Karpas-422 (cell line): ENCODE measurements at places on chromosomes 11 and 22. TPM values are rescaled to one million over a fixed set of nuclear protein-coding genes. Genes with fewer than 3 reads are reported as not detected.

- DNase-seq, result no peak
Measured at GRCh38 chr11:72812604-72812966, 1.6 kb upstream of the ATG16L2 start.

GRCh38 chr11:16013649-16014275, 342.6 kb downstream of the SOX6 start:
- no peak for DNase-seq

GRCh38 chr11:96207459-96208449, 135.2 kb downstream of the MAML2 start:
- DNase-seq, result no peak

DNA sequence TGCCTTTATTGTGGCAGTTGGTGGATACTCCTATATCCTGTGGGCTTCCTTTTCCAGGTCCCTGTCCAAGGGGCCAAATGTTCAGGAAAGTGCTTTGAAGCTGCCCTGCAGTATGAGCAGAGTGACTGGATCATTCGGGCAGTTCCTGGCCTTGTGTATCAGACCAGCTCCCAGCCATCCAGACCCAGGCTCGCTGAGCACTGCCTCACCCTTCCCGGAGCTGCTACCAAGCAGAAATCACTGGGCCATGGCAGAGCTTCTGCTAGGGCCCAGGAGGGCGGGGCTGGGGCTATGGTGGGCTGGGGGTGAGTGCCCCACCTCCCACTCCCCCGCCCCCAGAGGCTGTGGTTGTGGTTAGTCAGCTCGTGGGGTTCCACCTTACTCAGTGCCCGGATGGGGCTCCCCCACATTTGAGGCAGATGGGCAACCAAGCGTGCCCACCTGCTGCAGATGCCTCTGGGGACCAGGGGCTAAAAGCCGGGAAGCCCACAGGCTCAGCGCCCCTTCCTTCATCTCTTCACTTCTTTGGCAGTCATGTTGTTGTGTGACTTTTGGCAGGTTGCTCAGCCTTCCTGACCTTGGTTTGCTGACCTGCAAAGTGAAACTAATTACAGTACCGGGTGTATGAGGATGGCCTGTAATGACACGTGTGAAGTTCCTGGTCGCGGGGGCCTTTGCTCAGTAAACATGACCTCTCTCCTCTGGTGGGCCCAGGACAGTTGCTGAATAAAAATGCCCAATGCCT, 2.1 kb upstream of the LRRC32 start:
- peak; percentile 93 for DNase-seq

GRCh38 chr22:45429981-45430775, 16.7 kb downstream of the RIBC2 start:
- DNase-seq, result no peak

GRCh38 chr11:17811352-17811751, 76.8 kb downstream of the KCNC1 start:
- DNase-seq, result no peak

GRCh38 chr11:94131718-94132115, 3.1 kb downstream of the PANX1 start:
- no peak for DNase-seq

GRCh38 chr11:128520888-128521681, 66.3 kb downstream of the ETS1 start:
- peak; percentile 63 for DNase-seq

- no peak for DNase-seq
Measured at GRCh38 chr22:39369186-39369585, 19.4 kb downstream of the SYNGR1 start.

DNA sequence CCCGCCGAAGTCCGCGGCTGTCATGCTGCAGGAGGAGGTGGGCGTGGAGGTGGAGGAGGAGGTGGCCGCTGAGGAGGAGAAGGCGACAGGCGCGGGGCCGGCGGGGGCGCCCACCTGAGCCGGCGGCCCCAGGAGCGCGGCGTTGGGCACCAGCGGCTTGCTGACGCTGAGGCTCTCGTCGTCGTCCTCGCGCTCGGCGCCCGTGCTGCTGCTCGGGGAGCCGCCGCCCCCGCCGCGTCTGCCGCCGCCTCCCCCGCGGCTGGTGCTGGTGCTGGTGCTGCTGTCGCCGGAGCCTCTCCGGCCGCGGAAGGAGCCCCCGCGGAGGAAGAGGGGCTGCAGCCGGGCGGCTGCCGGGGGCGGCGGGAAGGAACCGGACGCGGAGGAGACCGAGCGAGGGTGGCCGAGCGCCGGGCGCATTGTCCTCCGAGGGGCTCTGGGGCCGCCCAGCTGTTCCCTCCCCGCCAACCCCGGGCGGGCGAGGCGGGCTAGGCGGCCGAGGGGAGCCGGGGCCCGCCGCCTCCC, 388 bp downstream of the TMEM121B start:
- no peak for DNase-seq

DNA sequence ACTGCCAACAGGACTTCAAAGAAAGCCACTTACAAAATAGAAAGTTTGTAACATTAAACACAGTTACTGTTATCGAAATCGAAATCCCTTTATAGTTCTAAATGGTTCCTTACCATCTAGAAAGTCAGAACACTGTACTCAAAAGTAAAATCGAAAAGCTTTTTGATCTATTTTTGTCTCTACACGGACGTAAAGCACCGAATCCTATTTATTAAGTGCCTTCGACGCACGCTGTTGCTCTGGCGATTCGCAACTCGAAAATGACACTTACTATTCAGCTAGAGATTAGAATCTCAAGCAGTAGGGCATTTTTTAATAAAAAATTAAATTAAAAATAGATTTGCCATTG, 78.3 kb downstream of the LARGE1 start:
- no peak for DNase-seq

- DNase-seq, result no peak
Measured at GRCh38 chr11:35165423-35166368, 26.7 kb downstream of the CD44 start.

- DNase-seq, result no peak
Measured at GRCh38 chr11:32332990-32333319, 102.4 kb downstream of the WT1 start.

- no peak for DNase-seq
Measured at GRCh38 chr11:114099392-114100178, 40.1 kb downstream of the ZBTB16 start.

DNA sequence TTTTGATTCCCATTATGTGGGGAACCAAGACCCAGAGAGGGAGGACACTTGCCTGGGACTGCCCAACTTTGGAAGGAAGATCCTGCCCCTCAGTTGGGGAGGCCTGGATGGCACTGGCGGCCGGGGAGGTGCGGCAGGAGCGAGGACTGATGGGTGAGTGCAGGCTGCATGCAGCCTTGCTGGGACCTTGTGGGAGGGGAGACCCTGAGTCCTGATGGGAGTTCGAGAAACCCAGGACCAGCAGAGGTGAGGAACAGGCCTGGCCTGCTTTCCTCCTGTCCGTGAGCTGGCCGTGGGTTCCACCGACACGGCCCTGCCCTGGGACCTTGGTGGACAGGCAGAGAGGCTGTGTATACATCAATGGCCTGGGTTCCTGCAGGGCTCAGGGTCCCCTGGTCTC, 19.3 kb upstream of the SMIM38 start:
- DNase-seq, result no peak

- DNase-seq, result no peak
Measured at GRCh38 chr11:10727146-10727851, 23.7 kb upstream of the CTR9 start.

DNA sequence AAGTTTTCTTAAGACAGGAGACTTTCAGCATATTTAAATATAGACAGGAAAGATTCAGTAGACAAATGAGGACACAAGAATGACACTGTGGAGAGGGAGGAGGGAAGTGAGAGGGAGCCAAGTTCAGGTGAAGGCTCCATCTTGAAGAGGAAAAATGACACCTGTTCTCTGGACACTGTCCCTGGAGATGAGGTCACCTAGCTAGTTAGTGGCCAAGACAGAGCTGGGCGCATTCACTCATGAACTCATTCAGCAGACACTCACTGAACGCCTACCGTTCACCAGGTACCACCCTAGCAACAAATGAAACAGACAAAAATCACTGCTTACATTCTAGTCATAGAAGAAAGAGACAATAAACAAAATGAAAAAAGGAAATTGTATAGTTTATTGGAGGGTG, 103.3 kb upstream of the PARVA start:
- DNase-seq, result no peak

DNA sequence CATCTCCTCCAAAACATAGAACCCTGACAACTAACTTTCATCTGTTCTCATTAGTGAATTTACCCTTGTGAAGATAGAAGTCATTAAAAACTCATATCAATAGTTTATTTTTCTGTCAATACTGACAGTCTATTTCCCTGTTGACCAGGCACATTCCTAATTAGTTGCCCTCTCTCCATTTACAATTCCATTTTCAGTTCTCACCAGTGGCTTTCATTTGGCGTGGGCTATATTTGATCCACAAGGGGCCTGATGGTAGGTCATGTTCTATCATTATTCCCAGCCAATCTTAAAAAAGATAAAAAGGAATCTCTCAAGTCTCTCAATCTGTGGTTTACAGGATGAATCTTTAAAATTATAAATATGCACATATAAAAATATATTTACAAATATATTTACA, 3.9 kb upstream of the AKIP1 start:
- DNase-seq, result peak; percentile 5

- no peak for DNase-seq
Measured at GRCh38 chr22:24952837-24953383, 394 bp downstream of the KIAA1671 start.

DNA sequence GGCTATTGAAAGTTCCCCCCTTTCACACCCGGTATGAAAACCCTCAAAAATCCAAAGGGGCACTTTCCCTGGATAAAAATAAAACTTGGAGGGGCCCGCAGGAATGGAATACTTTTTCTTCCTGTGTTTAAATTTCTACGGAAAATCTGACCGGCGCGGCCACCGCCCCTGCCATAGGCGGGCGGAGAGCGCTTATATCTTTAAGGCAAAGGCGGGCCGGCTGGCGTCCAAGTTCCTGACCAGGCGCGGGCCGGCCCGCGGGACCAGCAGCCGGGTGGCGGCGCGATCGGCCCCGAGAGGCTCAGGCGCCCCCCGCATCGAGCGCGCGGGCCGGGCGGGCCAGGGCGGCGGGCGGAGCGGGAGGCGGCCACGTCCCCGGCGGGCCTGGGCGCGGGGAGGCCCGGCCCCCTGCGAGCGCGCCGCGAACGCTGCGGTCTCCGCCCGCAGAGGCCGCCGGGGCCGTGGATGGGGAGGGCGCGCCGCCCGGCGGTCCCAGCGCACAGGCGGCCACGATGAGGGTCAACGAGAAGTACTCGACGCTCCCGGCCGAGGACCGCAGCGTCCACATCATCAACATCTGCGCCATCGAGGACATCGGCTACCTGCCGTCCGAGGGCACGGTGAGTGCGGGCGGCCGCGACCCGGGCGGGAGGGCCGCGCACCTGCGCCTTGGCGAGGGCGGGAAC, at the start of gene ANO1:
Gene ANO1 (plus strand): TSS at position 223 of the 686 bp plus-strand sequence. CDS start 290 bp downstream, at position 513.
- no peak for DNase-seq

DNA sequence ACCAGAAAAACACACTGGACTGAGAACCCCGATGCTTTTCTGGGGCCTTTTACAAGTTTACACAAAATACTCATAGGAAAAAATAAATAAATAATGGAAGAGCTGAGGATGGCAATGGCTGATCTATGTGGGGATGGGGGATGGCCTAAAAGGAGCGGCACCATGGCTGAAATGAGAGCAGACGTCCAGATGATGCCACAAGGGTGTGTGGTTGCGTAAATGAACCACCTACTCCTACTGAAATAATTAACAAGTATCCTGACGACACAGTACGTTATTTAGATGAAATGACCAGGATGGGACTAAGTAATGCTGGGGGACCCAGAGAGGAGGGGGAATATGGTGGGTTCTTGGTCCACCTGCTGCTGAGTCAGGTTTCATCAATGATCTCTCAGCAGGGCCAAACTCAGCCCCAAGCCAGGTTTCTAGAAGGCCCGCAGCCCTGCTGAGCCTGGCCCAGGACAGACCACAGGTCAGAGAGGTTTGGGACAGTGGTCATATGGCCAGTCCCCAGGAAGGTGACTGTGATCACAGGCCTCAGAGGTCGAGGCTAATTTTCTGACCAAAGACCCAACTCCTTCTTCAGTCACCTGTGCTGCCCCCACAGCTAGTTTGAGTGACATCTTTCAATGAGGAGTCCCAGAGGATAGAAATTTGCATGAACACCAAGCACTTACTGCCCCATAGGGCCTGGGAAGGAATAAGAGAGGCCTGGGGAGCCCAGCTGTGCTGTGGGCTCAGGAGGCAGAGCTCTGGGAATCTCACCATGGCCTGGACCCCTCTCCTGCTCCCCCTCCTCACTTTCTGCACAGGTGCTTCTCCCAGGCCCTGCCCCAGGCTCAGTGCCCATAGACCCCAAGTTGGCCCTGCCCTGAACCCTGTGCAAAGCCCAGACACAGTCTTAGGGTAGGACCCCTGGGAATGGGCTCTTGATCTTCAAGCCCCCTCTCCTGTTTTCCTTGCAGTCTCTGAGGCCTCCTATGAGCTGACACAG, 76.3 kb upstream of the IGLL5 start:
- DNase-seq, result peak; percentile 85

DNA sequence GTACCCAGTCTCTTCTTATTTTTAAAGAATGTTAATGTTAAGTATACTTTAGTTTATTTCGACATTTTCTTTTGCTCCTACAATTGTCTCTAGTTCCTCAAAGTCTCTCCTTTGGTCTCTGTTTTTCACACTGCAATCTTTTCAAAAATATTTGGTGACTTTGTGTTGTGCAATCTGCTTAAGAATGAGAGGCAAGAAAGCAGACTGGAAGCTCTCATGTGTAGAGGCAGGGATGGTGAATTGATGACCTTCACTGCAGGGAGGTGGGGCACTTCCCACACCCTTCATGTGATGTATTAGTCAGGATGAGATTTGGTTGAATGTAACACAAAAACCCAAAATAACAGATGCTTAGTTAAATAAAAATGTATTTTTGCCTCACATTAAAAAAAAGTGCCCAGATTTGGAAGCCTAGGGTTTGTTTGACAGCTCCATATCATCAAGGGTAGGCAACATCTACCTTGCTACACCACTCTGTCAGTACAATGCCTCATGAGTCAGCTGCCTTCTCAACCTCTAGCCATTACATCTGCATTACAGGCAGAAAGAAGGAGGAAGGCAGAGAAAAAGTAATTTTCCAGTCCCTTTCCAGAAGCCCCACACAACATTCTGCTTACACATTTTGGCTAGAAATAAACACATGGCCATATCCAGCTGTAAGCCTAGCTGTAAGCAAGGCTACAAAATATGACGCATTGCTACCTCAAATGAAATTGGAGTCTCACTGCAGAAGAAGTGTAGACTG, 3.8 kb upstream of the MMP27 start:
- no peak for DNase-seq

DNA sequence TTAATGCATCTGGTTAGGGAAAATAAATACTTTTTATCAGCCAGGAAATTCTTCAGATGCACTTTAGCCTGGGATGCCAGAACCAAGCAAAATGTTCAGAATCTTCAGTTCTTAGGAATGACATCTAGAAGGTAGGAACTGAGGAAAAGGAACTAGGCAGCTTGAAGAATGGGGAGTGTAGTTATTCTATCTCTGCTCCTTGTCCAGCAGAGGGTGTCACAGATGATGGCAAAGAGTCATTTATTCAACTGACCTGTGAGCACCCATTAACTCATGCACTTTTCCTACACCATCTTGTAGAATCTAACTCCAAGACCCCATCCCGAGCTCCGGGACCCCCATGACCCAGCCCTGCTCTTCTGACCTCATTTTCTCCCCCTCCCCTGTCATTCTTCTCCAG, 122.1 kb upstream of the ISX start:
- peak; percentile 44 for DNase-seq

WT1 gene
- 0.52 and 0.69 TPM in 2 replicates for total RNA-seq

ROM1 gene
- 0.45 and 1.2 TPM in 2 replicates for total RNA-seq

OR52N4 gene
- total RNA-seq, result not detected in 2 replicates

NAV2 gene
- total RNA-seq, result 0.04 TPM in 1 of 2 replicates, not detected in the other

PLEKHB1 gene
- 3.1 and 6.0 TPM in 2 replicates for total RNA-seq

KCNE3 gene
- total RNA-seq, result 0.11 TPM in 1 of 2 replicates, not detected in the other

SLC17A6 gene
- total RNA-seq, result not detected in 2 replicates

TRIM22 gene
- 90.0 and 112 TPM in 2 replicates for total RNA-seq

HPX gene
- total RNA-seq, result 0.22 TPM in 1 of 2 replicates, not detected in the other

DRICH1 gene
- total RNA-seq, result 1.2 TPM in 1 of 2 replicates, not detected in the other
